ENCODE measurements at places on chromosomes 4 and X.

DNA sequence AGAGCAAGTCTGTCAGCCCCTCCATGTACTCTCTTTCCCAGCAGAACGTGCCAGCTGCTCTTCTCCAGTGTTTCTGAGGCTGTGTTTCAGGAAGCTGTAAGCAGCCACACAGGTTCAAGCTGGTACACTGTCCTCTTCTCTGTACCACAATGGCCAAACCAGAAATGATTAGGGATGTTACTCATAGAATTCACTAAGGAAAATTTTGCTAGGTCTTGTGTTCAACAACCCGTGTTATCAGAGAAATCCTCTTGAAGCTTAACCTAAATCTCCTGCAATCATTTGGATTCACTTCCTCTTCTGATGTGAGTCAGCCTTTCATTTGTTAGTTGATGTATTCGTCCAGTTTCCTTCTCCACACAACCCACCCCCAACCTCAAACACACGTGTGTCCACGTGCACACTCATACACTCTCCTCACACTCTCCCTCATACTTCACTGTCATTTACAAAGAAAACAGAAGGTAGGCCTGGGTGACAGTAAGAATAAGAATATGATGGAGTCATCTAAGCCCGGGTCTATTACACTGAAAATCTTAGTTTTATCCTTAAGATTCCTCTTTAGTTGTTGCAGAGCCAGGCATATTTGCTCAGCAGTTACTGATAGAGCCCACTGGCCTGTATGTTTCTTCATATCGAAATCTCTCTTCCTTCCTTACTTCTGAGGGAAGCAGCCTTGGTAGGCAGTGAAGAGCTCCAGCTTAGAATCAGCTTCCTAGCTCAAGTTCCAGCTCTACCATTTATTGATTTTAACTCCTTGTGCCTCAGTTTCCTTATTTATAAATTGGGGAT lies 63.4 kb downstream of the DCUN1D4 start:
- no peak overlapping the region for H3K4me3 ChIP-seq
- no peak overlapping the region for H3K27ac ChIP-seq
- H3K4me1 ChIP-seq = no peaks in the 10 kb centered on the region
- ATAC-seq = peak; percentile 62

- ATAC-seq = no peak
- H3K27me3 ChIP-seq = no peaks in the 10 kb centered on the region
- no peak overlapping the region for H3K27ac ChIP-seq
- no peaks in the 10 kb centered on the region for H3K36me3 ChIP-seq
- no peaks in the 10 kb centered on the region for H3K4me1 ChIP-seq
These were observed 10.6 kb downstream of the UVSSA start for GRCh38 chr4:1357356-1358248.

DNA sequence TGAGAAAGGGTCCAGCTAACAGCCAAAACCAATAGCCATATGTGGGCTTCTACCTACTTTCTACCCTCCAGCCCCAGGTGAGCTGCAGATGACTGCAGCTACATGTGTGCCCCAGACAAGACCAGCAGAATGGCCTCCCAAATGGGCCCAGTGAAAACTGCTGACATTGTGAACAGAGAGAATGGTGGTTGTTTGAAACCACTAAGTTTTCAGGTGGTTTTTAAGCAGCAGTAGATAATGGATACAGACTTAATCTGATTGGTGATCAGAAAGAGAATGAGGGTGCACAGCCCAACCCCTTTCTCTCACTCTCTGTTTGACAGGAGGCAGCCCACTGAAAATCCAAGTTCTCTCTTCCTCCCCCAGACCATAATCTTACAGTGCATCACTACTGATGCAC lies 42.5 kb upstream of the BBS12 start:
- peak; percentile 89 for ATAC-seq
- no peak overlapping the region for H3K27ac ChIP-seq
- H3K4me3 ChIP-seq = peak overlapping the region; percentile 52
- no peaks in the 10 kb centered on the region for H3K36me3 ChIP-seq
- peaks cover 12% of the 10 kb centered on the region for H3K27me3 ChIP-seq
- H3K4me1 ChIP-seq = peaks cover 20% of the 10 kb centered on the region

DNA sequence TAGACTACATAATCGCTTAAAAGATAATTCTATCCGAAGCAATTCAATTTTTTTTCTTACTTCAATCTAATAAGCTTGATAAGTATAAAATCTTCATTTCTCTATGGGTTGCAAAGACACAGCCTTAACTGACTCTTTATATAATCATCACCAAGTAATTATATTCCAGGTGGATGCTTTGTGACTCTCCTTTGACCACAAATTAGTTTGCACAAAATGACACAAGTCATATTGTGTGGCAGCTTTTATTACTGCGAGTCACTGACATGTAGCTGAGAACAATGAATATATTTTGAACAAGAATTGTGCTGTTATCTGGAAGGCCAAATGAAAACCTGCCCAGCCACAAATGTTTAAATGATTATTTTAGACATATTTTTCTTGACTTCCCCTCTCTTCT lies 1727.8 kb downstream of the ARAP2 start:
- H3K27me3 ChIP-seq = no peaks in the 10 kb centered on the region
- ATAC-seq = no peak
- H3K36me3 ChIP-seq = no peaks in the 10 kb centered on the region
- no peaks in the 10 kb centered on the region for H3K4me1 ChIP-seq

DNA sequence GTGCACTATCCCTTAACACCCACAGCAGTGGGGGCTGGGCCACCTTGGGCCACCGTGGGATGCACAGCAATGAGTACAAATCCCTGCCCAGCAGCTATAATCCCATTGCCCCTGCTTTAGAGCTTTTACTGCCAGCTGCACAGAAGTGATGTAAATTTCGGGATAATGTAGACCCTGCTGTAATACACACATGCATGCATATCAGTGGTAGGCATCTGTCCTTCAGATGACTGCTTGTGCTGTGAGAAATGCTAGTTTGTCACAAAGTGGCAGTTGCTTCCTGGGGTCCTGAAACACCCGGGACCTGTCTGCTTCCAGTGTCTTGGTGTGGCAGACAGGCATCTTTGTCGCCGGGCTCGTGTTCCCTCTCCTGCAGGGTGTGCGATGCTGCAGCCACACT lies 14.1 kb downstream of the NSG1 start:
- no peak overlapping the region for H3K4me3 ChIP-seq
- H3K36me3 ChIP-seq = peaks cover 43% of the 10 kb centered on the region
- H3K27ac ChIP-seq = no peak overlapping the region
- no peaks in the 10 kb centered on the region for H3K4me1 ChIP-seq
- no peak for ATAC-seq
- no peaks in the 10 kb centered on the region for H3K27me3 ChIP-seq

DNA sequence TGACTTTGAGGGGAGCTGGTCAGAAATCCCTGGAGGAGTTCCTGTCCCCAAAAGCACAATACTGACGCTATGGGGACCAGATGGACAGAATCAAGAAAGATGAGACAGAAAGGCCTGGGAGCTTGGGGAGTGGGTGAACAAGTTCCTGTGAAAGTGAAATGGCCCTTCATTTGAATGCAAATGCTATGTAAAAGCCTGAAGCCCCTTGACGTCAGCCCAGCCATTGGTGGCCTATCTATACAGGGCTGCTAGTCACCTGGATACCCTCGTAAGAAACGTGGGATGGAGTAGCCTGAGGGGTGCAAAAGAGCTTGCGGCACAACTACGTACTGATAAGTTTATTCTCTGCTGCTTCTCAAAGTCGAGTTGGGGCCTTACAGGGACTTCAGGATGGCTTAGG lies at the start of gene CDX4:
Gene CDX4, plus strand, starts transcription at position 223 of the 400 bp plus-strand sequence. CDS start 201 bp downstream, outside the sequence.
- no peaks in the 10 kb centered on the region for H3K4me1 ChIP-seq
- no peaks in the 10 kb centered on the region for H3K36me3 ChIP-seq
- H3K27me3 ChIP-seq = peaks cover 34% of the 10 kb centered on the region
- H3K4me3 ChIP-seq = no peak within 1 kb of the TSS

DNA sequence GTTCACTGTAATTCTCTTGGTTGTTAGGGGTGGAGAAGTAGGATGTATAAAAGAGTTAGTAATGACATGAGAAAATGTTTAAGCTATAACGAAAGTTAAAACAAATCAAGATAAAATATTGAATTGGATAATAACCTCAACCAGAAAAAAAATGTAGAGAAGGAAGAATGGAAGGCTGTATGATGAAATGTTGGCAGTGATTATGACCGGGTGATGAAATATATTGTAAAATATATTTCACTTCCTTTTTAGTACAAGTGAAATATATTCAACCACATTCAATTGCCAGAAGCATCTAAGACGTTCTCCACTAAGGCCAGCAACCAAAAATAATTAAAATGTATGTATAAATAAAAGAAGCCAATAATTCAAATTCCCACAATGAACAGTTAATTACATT lies 309.3 kb upstream of the FGF13 start:
- no peaks in the 10 kb centered on the region for H3K27me3 ChIP-seq
- H3K36me3 ChIP-seq = no peaks in the 10 kb centered on the region
- H3K4me1 ChIP-seq = no peaks in the 10 kb centered on the region
- no peak overlapping the region for H3K4me3 ChIP-seq

DNA sequence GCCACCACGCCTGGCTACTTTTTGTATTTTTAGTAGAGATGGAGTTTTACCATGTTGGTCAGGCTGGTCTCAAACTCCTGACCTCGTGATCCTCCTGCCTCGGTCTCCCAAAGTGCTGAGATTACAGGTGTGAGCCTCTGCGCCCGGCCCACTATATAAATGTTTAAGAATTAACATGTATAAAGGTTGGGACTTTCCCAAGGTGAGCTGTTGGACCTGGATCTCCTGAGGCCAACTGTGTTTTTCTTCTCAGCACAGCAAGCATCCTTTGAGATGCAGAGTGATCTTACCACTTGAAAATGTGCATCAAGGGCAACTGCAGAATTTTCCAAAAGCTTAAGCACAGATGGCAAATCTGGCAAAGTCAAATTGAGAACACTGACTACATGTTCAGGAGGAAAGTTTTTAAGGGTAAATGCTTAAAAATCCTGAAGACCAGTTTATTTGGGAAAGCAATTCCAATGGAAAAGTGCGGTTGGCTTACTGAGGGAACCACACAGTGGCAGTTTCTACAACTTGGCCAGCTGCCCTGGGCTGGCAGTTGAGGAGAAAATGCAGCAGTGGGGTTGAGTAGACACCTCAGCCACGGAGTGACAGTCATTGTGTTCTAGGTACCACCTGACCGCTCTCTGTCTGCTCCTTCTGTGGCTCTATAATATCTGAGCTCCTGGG lies 168.9 kb downstream of the CBR4 start:
- H3K27ac ChIP-seq = no peak overlapping the region
- peak; percentile 35 for ATAC-seq

- H3K36me3 ChIP-seq = no peaks in the 10 kb centered on the region
- no peak overlapping the region for H3K27ac ChIP-seq
- no peaks in the 10 kb centered on the region for H3K27me3 ChIP-seq
- no peak for ATAC-seq
- H3K4me3 ChIP-seq = no peak overlapping the region
- no peaks in the 10 kb centered on the region for H3K4me1 ChIP-seq
These were observed 126.7 kb downstream of the HTR2C start for GRCh38 chrX:114710571-114710970.

- no peak overlapping the region for H3K4me3 ChIP-seq
- no peaks in the 10 kb centered on the region for H3K4me1 ChIP-seq
- H3K27ac ChIP-seq = no peak overlapping the region
- no peaks in the 10 kb centered on the region for H3K27me3 ChIP-seq
- H3K36me3 ChIP-seq = no peaks in the 10 kb centered on the region
- no peak for ATAC-seq
These were observed 819.3 kb downstream of the PCDH7 start for GRCh38 chr4:31539284-31540069.

- no peaks in the 10 kb centered on the region for H3K27me3 ChIP-seq
- H3K4me1 ChIP-seq = peaks cover 19% of the 10 kb centered on the region
- peaks cover 34% of the 10 kb centered on the region for H3K36me3 ChIP-seq
- ATAC-seq = peak; percentile 67
- no peak overlapping the region for H3K27ac ChIP-seq
These were observed 14.4 kb downstream of the BCOR start for GRCh38 chrX:40083120-40083978.

DNA sequence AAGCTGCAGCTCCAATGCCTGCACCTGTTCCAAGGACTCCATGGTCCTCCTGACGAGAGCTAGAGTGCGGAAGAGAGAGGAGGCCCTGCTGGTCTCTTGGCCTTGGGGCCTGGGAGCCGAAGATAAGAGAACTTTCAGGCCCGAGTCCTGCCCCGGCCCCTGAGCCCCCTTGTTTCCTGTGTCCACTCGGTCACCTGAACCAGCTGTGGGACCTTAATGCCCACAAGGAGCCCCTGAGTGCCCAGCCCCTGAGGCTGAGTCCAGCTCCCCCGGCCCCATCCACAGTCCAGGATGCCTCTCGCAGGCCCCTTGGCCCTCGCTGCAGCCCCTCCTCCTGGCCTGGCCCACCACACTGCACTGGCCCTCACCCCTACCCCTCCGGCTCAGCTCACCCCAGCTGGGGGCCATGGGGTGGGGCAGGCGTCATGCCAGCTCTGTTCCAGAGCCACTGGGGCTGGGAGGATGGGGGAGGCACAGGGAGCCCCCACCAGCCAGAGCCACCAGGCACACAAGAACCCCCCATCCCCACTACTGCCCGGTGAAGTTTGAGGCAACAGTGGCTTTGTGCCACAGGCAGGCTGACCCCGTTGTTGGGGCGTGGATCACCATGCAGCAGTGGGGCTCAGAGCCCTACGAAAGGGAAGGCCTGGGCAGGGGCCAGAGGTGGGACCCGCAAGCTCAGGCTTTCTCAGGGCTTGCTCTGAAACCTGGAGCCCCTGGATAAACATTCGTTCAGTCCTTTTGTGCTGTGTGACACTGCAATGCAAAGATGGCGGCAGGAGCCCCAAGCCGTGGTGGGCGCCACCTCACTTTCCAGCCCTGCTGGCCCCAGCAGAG lies 14.1 kb downstream of the NAT8L start:
- H3K27ac ChIP-seq = no peak overlapping the region
- H3K36me3 ChIP-seq = no peaks in the 10 kb centered on the region
- H3K4me3 ChIP-seq = no peak overlapping the region

DNA sequence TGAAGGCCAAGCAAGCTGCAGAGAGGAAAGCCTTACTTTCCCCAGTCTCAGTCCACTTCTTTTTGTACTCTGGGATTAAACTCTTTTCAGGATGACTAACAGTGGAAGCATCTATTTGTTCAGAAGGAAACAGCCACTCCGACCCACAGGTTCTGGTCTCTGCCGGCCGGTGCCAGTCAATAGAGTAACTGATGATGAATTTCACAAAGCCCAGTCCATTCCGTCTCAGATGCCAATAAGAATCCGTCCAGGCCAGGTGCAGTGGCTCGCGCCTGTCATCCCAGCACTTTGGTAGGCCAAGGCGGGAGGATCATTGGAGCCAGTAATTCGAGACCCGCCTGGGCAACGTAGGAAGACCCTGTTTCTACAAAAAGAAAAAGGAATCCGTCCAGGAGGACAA lies 58.5 kb upstream of the HELT start:
- H3K4me3 ChIP-seq = no peak overlapping the region
- no peaks in the 10 kb centered on the region for H3K27me3 ChIP-seq
- H3K36me3 ChIP-seq = peaks cover 2% of the 10 kb centered on the region
- ATAC-seq = no peak
- no peak overlapping the region for H3K27ac ChIP-seq

DNA sequence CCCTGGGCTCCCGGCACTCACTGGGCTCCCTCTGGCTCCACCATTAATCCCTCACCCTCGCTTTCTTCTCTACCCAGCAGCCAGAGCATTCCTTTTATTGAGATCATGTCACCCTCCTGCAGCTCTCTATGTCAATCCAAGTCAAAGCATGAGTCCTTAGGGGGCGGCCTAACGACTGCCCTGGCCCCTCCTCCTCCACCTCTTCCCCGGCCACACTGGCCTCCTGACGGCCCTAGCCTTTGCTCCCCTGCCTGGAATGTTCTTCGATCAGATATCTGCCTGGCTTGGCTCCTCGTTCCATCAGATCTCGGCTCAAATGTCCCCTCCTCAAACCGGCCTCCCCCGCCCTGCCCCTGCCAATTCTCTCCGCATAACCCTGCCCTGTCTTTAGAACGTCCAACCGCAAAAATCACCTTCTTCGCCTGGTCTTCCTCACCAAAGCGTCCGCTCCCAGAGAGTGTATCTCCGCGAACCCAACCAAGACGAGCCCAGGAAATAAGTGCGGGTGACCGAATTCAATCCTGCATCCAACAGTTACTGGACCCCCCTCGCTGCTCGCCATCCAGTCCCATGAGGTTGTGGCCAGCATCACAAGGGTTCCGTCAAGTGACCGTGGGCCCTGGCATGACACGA lies 722 bp upstream of the PNCK start:
- peaks cover 10% of the 10 kb centered on the region for H3K27me3 ChIP-seq
- peaks cover 5% of the 10 kb centered on the region for H3K4me1 ChIP-seq
